ENCODE measurements at places on chromosomes 5 and 9. TPM values are rescaled to one million over a fixed set of nuclear protein-coding genes. Genes with fewer than 3 reads are reported as not detected.

The PCDH12 gene
- under 0.01 TPM for total RNA-seq

The CDK7 gene
- total RNA-seq, result 48.2 TPM

The PGM5 gene
- total RNA-seq, result not detected

The IL3 gene
- not detected for total RNA-seq

The TSSK1B gene
- not detected for total RNA-seq

The SLC46A2 gene
- total RNA-seq, result not detected

The GNAQ gene
- 20.6 TPM for total RNA-seq

The AP3S1 gene
- 144 TPM for total RNA-seq

The PCDHGB4 gene
- total RNA-seq, result 1.7 TPM
